Tongue (tissue), 3 donors: ENCODE measurements at places on chromosomes 4 and X.

DNA sequence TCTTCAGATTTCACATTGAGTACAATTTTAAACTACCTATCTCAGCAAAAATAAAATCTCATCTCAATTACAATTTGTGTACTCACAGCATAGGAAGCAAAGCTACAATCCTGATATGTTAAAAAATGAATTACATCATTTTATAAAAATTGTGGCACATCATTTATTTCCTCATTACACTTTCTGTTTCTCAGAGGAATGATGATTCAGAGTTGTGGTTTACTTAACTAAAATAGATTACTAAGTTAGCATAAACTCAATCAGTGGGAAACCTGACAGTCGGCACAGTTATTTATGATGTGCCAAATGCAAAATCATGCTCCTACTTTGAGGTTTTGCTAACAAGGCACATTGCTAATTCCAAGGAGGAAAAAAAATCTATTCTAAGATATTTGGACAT lies 325.0 kb downstream of the FBXO8 start:
- DNase-seq = no peak

DNA sequence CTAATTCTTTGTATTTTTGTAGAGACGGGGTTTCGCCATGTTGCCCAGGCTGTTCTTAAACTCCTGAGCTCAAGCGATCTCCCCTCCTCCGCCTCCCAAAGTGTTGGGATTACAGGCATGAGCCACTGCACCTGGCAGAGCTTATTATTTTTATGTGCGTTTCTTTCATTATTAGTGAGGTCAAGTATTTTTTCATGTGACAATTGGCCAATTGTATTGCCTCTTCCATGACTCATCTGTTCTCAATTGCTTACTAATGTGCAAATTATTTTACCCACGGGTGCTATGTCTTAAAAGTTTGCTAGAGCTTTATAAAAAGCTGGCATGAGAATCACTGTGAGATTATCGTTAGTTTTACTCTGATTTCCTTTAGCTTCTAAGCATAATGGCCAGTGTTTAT lies 13.0 kb upstream of the ARX start:
- DNase-seq = no peak

GRCh38 chr4:168694667-168695066 lies 197.8 kb downstream of the PALLD start:
- peak; percentile 58 for DNase-seq

DNA sequence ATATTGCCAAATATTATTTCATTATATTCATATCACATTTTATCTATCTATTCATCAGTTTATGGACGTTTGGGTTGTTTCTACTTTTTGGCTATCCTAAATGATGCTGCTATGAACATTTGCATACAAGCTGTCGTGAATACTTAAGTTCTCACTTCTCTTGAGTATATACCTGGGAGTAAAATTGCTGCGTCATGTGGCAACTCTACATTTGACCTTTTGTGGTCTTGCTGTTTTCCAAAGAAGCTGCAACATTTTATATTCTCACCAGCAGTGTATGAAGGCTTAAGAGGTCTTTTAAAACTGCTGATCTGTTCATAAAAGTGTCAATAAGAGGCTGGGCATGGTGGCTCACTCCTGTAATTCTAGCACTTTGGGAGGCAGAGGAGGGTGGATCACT lies 5.8 kb downstream of the PYURF start:
- no peak for DNase-seq

GRCh38 chr4:170978990-170979389 lies 834.2 kb upstream of the GALNTL6 start:
- no peak for DNase-seq

DNA sequence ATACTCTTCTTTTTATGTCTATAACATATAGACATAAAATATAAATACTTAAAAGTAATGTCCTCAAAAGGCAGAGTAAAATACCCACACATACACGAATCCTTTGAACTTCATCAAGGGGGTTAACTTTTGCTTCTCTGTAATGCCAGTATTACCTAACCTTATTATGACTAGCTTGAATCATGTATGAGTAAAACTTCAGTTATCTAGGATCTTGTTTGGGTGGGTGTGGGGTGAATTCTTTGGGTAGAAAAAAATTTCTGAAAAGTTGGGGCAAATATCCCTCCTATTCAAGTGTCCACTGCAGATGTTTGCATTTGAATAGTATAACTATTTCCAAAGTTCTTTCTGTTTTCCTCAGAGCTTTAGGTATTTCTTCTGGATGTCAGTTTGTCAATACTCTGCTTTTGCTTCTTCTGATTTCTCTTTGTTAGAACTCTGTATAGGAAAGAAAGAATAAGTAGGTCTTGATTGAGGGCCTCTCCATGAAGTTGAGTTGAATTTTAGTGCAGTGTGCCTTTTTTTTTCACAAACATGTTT lies 173.8 kb downstream of the ADGRL3 start:
- no peak for DNase-seq

DNA sequence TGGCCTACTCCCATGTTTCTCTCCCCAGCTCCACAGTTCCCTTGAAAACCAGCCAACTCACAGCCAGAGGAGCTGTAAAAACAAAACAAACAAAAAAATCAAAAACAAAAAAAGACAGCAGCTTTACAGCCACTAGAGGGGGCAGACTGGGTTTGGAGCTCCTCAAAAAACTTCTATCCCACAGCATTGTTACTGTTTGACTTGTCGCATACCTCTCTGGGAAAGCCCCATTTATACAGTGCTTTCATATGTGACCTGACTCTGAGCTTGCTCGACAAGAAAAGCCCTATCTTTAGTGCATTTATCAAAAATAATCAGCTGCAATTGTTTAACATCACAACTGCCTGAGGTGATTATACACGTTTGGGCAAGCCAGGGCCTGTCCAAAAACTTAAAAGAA lies 21.6 kb downstream of the TSPAN6 start:
- peak; percentile 53 for DNase-seq

DNA sequence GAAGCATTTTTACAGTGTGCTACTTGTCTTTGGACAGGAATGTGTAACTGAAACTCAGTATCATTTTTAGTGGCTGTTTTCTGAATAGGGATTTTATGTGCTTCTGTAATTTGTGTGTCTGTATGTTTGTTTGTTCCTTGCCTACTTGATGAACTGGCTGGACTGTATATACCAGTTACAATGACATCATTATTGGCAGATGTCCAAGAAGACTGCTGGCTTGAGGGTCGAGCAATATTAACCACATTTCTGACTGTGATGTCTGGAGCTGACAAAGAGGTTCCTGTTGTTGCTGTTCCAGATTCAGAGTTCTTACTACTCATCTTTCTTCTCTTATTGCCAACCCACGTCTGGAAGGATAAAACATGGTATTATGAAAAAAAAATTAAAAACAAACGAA lies 33.0 kb downstream of the HDX start:
- DNase-seq = peak; percentile 21

GRCh38 chr4:114807759-114808404 lies 209.3 kb downstream of the UGT8 start:
- DNase-seq = peak; percentile 11

GRCh38 chr4:141635736-141636081 lies 674 bp upstream of the IL15 start:
- DNase-seq = no peak

DNA sequence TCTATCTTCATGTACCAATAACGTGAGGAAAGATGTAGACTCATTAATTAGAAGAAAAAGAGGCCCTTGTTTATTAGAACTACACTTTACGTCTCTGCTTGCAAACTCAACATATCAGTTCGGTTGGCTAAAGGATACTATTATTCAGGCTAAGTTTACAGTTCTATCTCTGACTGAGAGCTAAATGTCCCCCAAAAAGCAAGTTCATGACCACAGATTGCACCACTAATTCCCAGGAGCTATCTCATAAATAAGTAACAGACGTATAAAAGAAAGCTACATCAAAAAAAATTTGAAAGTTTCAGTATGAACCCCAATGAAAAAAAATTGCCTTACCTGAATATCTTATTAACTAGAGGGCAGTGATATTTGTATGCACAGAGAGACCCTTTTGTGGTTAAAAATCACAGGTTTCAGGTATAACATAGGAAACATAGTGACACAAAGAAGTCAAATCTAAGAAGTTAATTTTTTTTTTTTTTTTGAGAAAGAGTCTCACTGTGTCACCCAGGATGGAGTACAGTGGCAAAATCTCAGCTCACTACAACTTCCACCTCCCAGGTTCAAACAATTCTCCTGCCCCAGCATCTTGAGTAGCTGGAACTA lies 128.9 kb downstream of the MAB21L2 start:
- no peak for DNase-seq

GRCh38 chr4:181046809-181047208 lies 1196.4 kb upstream of the TENM3 start:
- no peak for DNase-seq

DNA sequence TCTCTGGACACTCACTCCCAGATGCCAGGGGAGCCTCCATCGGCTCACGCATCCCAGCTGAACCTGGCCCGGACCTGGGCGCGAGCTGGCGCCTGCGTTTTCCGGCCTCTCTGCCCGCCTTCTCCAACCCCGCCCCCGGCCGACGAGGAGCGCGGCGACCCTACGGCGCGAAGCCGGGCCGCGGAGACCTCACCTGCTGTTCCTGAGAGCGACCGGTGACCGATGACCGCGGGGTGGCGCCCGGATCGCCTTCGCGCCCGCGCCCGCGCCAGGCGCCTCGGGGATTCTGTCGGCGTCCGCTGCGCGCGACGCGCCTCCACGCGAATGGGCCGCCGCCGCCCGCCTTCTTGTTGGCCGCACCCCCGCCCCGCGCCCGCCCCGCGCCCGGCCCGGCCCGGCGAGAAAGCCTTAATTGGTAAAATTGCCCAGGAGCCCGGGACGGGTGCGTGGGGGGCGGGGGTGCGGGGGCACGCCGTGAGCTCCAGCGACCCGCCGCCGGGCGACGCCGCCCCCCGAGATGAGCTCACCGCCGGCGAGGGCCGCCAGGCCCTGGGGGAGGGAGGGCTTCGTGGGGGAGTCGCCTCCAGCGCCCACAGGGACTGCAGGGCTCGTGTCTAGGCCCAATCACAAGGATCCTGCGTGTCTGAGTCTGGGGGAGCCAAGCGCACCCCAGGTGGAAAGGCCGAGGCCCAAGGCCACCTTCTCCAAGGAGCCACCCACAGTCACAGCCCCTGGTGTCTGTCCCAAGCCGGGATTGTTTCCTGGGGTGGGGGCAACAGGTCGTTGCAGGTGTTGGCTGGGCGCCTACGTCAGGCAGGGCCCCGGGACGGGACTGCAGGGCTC lies at the start of gene FLNA:
Gene FLNA (minus strand): TSS at position 322 of the 843 bp plus-strand sequence. CDS start 3,389 bp downstream, outside the sequence.
- DNase-seq = no peak

GRCh38 chrX:17848545-17849265 lies 12.4 kb downstream of the RAI2 start:
- no peak for DNase-seq

GRCh38 chr4:80462621-80463091 lies 127.1 kb downstream of the CFAP299 start:
- DNase-seq = no peak

DNA sequence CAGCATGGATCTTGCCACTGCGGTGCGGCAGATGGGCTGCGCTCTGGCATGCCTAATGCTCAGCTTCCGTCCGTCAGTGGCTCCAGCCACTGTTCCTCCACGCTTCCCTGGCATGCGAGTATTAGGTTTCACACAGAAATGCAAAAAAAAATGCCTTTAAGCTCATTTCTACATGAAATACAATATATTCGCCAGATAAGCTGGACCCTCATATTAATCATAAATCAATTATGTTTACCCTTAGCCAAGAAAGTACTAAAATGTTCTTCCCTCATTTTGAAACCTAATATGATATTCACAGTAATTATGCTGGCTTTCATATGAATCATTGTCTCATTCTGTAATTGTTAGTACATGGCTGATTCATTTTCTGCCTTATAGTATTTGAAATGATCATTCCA lies 115.5 kb upstream of the FAM241A start:
- DNase-seq = peak; percentile 59

DNA sequence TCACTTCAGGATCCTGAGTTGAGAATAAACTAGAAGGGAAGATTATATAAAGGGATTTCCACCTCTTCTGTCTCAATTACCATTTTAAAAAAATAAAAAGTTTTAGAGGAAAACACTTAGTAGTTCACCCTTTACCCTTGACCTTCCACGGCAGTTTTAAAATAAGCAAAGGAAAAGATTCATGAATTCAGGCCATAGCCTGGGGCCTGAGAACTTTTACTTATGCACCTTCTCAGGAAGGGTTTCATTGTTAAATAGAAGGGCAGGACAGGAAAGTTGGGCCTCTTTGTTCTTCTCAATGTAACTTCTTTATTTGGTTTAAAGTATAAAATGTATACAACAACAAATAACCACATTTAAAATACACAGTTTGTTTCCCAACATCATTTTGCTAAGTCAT lies 54.9 kb downstream of the PKD2 start:
- no peak for DNase-seq

DNA sequence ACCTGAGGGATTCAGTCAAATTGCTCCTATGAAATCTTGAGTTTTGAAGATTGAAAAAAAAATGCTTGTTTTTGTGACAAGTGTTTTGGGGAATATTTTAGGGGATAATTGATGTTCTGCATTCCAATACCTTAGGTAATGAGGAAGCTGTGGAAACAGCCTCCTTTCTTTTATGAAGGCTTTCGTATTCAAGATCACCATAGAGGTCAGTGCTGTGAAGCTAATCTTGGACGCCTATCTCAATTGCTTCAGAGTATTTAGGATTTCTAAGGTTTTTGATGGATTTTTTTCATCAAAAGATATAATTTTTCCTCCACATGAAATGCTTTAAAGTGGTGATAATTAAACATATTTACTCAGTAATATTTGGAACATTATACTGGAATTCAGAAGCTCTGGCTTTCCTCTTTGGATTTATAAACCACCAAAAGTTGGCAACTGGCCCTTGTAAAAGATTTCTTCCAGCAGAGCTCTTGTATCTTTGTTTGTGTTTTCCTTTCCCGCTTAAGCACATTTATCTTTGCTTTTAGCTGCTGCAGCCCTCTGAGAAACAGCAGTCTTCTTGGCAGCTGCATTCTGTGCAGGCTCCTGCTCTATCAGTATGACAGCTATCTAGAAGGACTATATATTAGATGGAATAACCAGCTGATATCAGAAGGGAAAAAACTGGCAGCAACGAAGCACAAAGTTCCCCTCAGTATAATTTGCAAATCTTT lies 63.7 kb downstream of the HMGB2 start:
- peak; percentile 69 for DNase-seq

- peak; percentile 62 for DNase-seq
Measured at GRCh38 chr4:53161051-53161786, 204.6 kb downstream of the SCFD2 start.

DNA sequence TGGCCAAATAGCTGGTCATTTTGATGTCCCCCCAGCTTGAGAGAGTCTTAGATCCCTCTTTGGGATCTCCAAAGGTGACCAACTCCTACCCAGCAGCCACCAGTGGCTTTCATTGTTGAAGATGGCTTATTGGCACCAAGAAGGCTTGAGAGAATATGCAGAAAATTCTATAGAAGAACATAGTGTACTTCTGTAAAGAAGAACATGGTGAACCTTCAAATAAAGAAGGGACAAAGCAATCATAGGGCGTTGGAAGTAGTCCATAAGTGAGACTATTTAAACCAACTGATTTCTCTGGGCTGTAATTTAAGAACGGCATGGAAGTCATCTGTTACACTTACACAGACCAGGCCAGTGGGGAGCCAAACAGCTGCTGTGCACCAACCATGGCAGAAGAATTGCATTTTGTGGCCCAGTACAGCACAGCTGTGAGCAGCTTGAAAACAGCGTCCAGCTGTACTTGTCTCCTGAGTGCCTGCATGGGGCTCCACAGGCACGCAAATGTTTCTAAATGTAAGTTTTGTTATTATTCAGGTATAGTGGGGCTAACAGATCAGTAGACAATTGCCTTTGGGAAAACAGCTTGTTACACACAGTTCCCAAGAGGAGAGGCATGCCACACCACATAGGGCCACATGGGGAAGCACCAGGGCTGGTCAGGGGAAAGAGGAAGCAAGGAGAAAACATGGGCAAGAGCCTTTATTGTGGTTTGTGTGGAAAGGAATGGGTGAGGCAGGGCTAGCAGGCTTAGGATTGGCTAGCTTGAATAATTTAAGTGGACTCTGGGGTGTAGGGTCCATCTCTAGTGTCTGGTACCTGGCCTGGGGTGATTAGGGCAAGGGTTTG lies 125.0 kb downstream of the ARHGAP6 start:
- peak; percentile 86 for DNase-seq
